ENCODE measurements at places on chromosomes 5 and 9.

- DNase-seq: peak; percentile 86
These were observed 96.6 kb downstream of the PCSK1 start for GRCh38 chr5:96336351-96336985.

GRCh38 chr5:95984287-95984938 is 22.8 kb upstream of the ELL2 start:
- DNase-seq: no peak

- no peak for DNase-seq
These were observed 22.1 kb upstream of the NDST1 start for GRCh38 chr5:150485693-150486401.

GRCh38 chr9:134781591-134782302 is 98.9 kb upstream of the FCN2 start:
- DNase-seq: no peak

DNA sequence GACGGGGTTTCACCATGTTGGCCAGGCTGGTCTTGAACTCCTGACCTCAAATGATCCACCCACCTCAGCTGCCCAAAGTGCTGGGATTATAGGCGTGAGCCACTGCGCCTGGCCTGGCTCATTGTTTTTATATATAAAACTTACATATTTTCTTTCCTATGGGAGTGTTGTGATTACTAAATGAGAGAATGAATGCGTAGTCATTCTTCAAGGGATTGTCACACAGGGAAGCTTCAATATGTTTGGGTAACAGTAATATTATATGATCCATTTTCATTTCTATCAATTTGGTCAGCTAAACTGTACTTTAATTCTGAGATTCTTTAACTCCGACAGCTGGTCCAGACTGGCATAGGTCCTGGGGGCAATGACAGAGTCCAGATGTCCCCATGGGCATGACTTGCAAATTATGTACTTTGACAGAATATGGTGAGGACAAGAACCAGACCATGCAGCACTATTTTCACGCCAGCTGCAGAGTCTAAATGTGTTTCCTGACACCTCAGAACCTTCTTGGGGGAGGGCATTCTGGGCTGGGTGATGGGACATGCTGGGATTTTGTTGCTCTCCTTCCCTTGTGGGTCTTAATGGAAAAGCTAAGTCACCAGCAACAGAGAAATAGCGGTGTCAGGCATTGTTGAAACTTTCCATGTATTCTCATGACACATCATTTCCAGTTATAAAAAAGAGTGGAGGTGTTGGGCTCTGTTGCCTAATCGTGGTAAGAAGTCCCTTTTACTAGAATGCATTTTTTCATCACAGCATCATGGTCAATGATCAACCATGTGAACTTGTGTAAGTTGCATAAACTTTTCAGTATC is 40.9 kb upstream of the TNC start:
- no peak for DNase-seq

DNA sequence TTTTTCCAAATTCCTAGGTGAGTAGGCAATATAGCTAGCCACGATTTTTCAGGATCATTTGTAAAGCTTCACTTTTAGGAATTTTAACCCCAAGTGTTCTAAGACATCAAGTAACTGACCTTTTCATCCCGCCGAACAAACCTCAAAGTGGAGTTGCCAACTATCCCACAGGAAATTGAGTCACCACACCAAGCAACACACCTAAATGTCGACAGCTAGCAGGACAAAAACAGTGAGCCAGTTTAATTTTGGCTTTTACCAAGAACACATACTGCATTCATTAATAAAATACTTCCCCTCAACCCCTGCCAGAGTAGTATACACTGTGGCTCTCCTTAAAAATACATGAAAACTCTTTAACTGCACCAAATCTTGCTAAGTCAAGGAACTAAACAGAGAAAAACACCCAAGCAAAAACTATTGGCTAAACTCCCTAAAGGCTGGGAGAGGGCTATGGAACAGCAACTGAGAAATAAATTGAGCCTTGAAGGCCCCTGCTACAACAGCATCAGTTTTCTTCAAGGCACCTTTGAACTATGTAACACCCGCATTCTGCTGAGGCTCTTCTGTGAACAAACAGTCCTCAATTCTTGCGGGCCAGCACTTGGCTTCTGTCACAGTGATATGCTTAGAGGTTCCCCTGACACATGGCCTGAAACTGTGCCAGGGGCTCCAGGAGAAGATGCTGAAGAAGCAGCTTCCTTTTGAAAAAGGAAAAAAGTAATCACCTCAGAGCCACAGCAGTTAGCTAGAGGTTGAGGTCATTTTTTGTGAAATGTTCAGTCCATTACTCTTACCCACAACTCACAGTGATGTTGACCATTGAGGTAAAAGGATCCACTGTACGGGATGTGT is 459.6 kb downstream of the RAB3C start:
- no peak for DNase-seq

GRCh38 chr5:102856389-102856777 is 101.3 kb downstream of the PAM start:
- DNase-seq: no peak

DNA sequence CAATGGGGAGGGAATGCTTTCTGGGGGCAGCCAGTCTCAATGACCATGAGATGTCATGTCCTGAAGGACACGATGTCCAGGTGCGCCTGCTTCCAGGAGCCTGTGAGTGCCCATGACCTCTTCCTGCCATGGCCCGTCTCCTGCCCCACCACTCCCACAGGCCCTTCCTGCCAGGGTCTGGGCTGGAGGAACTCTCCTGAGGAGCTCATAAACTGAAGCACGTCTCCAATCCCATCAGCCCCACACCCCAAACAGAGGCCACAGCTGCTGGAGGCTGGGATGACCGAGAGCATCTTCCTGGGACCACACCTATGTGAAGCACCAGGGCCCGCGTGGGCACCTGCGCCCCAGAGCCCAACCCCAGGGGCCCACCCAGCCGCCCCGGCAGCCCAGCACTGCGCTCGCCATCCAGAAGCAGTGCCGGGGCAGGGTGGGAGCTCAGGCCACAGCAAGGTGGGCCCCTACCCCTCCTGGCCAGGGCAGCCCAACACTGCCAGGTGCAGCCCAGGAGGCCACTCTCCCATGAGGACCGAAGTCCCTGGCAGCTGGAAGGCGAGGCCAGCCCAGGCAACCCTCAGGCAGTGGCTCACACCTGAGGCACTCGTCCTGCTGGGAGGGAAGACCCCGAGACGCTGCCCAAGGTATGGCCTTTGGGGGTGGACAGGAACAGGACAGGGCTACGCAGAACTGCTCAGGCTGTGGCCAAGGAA is 53.9 kb upstream of the UBAC1 start:
- DNase-seq: no peak

GRCh38 chr9:129166623-129167557 is 11.2 kb downstream of the IER5L start:
- DNase-seq: no peak

- no peak for DNase-seq
These were observed 79.4 kb upstream of the ADRB2 start for GRCh38 chr5:148746826-148747535.

GRCh38 chr5:154740957-154741356 is 14.2 kb upstream of the LARP1 start:
- DNase-seq: no peak

DNA sequence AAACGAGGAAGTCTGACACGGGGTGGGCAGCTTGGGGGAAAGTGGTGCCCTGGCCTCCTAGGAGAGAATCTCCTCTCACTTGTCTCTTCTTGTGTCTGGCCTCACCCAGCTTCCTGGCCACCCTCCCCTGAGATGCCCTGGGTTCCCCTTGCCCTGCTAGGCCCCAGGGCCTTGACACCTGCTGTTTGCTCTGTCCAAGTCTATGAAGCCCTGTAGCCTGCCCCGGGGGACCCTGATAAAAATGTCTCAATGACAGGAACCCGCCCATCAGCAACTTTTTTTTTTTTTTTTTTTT is 35.0 kb upstream of the SUSD3 start:
- no peak for DNase-seq

DNA sequence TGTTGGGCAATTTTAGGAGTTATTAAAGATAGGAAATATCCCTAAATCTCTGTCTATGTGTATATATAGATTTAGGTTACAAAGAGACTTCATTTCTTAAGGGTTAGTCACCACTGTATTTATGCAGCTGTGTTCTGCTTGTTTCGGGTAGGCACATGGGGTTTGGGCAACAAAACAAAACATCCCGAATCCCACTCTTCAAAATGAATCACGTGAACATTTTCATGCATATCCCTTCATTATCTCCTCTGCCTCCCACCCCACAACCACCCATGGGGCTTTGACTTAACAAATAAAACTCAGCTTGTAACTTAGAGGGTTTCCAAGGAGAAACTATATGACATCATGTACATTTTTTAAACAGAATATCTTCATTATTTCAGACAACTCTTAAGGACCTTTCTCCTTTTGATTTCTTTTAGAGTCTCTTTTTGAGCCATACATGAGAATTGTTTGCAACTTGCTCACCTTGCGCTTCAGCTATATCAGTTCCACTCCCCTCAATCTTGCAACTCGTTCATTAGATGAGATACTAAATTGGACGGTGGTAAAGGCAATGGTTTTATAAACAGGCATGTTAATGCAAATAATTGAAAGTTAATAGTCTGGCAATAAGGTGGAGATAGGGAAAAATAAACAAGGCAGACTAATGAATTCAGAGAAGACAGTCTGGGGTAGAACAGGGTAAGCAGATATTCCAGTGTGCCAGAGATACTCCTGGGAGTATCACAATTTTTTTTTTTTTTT is 136.7 kb downstream of the CD180 start:
- DNase-seq: no peak
